CD4-positive, CD25-positive, alpha-beta regulatory T cell (primary cell): ENCODE measurements at places on chromosomes 6 and 20. TPM values are rescaled to one million over a fixed set of nuclear protein-coding genes. Genes with fewer than 3 reads are reported as not detected.
A peak's percentile ranks its signal among the peaks of the same experiment; 100 is the strongest.

The MOG gene
- not detected for total RNA-seq

The IRAK1BP1 gene
- 1.1 TPM for total RNA-seq

The EPPIN gene
- total RNA-seq: not detected

The PXDC1 gene
- total RNA-seq: 1.1 TPM

The PI3 gene
- total RNA-seq: not detected

GRCh38 chr20:24060851-24061590 is 72.4 kb upstream of the GGTLC1 start:
- DNase-seq: no peak
- no peaks in the 10 kb centered on the region for H3K4me1 ChIP-seq
- H3K36me3 ChIP-seq: no peaks in the 10 kb centered on the region
- no peaks in the 10 kb centered on the region for H3K27me3 ChIP-seq

DNA sequence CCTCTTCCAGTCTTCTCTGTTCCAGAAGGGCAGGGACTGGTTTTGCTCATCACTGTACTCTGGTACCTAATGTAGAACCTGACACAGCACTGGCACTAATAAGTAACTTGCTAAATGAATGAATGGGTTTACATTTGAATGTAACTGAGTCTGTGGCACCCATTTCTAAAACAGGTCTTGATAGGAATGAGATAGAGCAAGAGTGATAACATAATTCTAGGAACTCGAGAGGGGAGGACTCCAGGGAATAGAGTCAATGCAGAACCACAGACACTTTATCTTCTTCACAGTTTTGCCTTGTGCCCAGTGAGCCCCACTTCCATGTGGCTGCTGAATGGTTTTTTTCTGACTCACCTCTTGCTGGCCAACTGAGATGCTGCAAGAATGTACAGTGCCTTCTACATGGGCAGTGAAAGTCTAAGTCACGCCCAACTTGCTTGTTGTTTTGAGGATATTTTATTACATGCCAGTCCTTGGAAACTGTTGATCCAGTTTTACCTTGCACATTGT is 61.1 kb downstream of the TBC1D7 start:
- H3K36me3 ChIP-seq: no peaks in the 10 kb centered on the region
- H3K27ac ChIP-seq: no peak overlapping the region
- H3K27me3 ChIP-seq: no peaks in the 10 kb centered on the region
- no peak for DNase-seq
- no peaks in the 10 kb centered on the region for H3K4me1 ChIP-seq

DNA sequence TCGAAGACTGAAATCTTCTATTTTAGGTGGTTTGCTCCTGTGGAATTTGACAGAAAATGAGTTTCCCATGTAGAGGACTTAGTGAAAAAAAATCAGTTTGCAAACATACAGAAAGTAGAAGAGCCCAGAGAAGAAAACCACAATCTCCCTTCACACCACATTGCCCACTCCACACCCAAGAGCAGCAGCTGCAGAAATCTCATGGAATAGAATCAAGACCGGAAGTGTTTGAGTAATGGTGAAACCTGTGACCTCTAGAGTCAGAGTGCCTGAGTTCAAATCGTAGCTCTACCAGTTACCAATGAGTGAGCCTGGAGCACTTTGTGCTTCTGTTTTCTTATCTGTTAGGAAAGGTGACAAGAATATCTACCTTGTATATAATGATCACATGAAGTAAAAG is 4.6 kb downstream of the SIRPG start:
- H3K27ac ChIP-seq: peak overlapping the region; percentile 55
- DNase-seq: no peak
- H3K4me3 ChIP-seq: peak overlapping the region; percentile 58

- peaks cover 6% of the 10 kb centered on the region for H3K27me3 ChIP-seq
- H3K4me1 ChIP-seq: peaks cover 12% of the 10 kb centered on the region
- no peak overlapping the region for H3K27ac ChIP-seq
- no peak for DNase-seq
Measured at GRCh38 chr20:36097337-36098151, 57.0 kb upstream of the EPB41L1 start.

DNA sequence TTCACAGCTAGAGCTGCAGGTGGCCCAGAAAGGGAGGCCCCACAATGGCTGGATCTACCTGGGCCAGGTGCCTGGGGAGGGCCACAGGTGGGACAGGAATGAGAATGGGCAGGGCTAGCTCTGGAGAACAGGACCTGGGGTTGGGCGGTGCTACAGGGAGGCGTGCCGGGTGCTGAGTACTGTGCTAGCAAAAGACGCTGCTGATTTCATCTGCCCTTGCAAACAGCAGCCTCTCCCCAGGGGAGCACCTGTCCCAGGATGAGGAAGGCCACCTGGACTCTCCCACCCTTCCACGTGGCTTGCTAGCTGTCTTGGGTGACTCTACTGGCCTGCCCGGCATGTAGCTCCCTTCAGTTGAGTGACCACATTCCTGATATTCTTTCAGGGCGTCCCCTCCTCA is 6.6 kb upstream of the YTHDF1 start:
- no peaks in the 10 kb centered on the region for H3K36me3 ChIP-seq
- DNase-seq: no peak
- H3K4me1 ChIP-seq: no peaks in the 10 kb centered on the region

- DNase-seq: no peak
- H3K4me1 ChIP-seq: no peaks in the 10 kb centered on the region
- peaks cover 5% of the 10 kb centered on the region for H3K27me3 ChIP-seq
- H3K4me3 ChIP-seq: no peak overlapping the region
- H3K27ac ChIP-seq: no peak overlapping the region
Measured at GRCh38 chr6:73743081-73743480, 47.1 kb downstream of the CD109 start.

DNA sequence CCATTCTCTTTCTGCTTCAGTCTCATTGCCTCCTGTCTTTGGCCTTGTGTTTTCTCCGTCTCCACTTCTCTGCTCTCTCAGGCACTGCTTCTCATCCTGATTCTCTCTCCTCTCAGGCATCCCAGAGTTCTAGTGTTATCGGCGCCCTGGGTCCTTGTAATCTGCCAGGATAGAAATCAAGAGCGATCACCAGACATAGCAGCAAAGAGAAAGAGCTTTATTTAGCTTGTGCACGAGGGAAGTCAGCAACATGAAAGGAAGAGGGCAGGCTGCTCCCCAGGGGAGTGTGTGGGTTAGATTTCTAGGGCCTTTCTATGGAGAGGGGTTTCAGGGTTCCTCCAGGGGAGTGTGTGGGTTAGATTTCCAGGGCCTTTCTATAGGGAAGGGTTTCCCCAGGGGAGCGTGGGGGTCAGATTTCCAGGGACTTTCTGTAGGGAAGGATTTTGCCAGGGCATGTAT is 32.5 kb downstream of the SUN5 start:
- no peaks in the 10 kb centered on the region for H3K36me3 ChIP-seq
- DNase-seq: no peak
- peak overlapping the region; percentile 75 for H3K4me3 ChIP-seq
- H3K4me1 ChIP-seq: peaks cover 94% of the 10 kb centered on the region
- H3K27ac ChIP-seq: peak overlapping the region; percentile 97
